ENCODE measurements at places on chromosomes 16 and 17.
A peak's percentile ranks its signal among the peaks of the same experiment; 100 is the strongest.

DNA sequence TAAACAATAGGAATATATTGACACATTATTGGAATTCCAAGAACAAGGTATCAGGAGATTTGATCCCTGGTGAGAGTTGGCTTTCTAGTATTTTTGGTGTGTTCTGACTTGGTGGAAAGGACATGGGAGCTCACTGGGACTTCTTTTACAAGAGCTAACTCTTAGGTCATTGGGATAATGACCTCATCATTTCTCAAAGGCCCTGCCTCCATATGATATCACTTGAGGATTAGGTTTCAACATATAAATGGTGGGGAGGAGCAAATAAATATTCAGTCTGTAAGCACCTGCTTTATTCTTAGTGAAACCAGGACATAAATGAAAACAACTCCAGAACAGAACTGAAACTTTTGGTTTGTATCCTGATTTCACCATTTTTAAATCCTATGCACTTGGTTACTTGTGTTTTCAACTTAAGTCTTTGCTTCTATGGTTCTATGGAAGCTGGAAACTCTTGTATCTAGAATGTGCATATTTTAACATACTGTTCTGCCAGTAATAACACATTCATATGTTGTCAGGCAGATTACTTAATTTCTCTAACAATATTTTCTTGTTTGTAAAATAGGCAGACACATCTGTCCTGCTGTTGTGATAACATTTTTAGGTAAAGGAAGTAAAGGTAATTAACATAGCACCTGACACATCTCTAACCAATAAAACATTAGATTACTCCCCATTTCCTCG is 1527.7 kb upstream of the CDH8 start:
- DNase-seq = no peak

DNA sequence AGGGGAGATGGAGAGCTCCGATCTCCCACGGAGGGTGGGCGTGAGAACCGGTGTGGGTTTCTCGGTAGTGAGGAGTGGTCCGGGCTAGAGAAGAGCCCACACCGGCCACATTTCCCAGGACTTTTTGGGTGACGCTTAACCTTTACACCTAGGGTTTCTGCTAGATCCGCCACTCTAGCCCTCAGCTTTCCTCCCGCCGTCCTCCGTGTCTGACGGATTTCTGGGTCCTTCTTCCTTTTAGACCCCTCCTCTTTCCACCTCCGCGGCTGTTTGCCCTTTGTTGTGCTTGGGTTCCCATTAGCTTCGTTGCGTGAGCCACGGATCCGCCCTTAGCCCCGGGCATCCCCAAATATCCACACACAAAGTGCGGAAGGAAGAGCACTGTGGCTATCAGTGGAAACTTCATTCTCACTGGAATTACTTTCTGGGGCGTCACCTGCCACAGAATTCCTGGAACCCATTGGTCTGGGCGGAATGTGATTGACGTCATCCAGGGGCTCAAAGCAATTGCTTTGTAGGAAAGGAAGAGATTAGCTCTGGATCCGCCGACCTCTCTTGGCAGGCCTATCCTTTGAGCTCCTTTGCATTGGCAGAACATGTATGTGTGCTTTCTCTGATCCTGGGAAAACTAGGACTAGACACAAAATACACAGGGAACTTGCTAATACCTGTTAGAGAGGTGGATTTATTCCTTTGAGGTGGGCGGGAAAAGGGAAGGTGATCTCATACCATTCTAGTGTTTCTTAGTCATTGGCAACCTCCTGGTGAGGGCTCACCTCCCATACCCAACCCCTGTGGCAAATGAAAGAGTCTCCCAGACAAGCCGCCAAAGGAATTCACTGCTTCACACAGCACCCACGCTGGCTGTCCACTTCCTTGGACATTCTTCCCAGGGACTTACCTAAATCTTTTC is 654 bp downstream of the TNFAIP1 start:
- peak; percentile 87 for DNase-seq

DNA sequence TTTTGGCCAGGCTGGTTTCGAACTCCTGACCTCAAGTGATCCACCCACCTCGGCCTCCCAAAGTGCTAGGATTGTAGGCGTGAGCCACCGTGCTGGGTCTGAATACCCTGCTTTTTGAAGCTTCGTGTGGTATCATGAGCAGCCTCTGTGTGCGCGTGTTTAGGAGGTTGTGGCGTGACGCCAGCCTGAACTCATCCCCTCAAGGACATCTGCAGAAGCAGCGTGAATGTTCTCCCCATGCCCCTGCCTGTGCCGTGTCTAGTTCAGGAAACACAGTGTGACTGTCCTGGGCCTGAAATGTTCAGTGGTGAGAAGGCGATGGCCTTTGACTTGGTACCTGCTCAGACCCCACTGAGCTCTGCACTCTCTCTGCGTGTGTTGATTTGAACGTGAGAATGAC is 35.6 kb downstream of the RNF213 start:
- DNase-seq = no peak

GRCh38 chr17:59155439-59156177 is at the start of gene PRR11:
Gene PRR11 (plus strand): TSS chr17:59155746. CDS start chr17:59169753, 14,007 bp downstream.
- DNase-seq = peak; percentile 99

GRCh38 chr17:64500487-64500859 is 3.6 kb upstream of the POLG2 start:
- DNase-seq = no peak

DNA sequence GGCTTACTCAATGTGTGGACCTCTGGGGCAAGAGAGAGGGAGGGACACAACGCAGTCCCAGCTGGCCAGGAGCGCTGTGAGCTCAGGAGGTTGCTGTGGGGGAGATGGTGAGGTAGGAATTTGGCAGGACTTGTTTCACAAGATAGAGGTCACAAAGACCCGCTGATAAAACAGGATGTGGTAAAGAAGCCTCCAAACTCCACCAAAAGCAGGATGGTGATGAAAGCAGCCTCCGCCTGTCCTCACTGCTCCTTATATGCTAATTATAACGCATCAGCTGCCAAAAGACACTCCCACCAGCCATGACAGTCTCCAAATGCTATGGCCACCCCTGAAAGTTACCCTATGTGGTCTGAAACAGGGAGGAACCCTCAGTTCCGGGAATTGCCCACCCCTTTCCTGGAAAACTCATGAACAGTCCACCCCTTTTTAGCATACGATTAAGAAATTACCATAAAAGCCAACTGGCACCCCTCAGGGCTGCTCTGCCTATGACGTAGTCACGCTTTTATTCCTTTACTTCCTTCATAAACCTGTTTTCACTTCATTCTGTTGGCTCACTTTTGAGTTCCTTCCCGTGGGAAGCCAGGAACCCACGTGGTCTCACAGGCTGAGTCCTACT is 5.3 kb upstream of the EIF4A3 start:
- DNase-seq = no peak

DNA sequence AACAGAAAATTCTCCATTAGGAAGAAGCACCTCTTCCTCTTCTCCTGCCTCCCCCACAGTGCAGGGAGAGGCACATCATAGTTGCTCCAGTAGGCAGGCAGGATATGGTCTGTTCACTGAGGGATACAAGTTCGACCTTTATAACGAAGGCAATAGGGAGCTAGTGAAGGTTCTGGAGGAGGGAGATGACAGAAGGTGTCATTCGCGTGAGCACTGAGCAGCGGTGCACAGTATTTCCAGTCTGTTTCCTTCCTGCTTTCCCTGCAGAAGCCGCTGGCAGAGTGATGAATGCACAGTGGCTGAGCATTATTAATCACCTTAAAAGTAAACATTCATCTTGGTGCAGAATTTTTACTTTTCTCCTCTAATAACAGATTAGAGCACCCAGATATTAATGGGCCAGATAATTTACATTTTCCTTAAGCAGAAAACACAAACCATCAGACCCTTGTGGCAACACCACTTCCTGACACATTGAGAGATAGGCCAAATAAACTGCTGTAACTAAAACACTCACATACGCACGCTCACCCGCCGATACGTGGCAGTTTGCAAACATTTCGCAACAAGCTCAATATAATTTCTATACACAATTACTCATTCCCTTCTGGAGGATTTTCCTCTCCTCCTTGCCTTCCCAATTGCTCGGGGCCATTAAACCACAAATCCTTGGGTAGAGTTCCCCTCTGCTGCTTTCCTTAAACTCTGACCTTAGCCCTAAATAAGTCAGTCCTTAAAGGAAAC is 69.5 kb downstream of the AIPL1 start:
- peak; percentile 39 for DNase-seq

DNA sequence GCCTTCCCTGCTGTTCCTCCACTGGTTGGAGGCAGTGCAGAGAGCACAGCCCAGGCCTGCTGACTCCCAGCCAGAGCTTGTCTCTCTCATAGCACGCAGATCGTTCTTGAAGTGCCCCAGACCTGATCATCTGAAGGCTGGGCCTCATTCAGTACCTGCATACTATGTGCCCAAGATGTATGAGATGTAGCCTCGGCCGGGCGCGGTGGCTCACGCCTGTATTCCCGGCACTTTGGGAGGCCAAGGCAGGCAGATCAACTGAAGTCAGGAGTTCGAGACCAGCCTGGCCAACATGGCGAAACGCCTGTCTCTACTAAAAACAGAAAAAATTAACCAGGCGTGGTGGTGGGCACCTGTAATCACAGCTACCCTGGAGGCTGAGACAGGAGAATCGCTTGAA is 31.0 kb downstream of the WNT3 start:
- DNase-seq = no peak

GRCh38 chr16:48824271-48824670 is 214.3 kb upstream of the N4BP1 start:
- no peak for DNase-seq

GRCh38 chr17:68357886-68358285 is 66.6 kb downstream of the ARSG start:
- no peak for DNase-seq

DNA sequence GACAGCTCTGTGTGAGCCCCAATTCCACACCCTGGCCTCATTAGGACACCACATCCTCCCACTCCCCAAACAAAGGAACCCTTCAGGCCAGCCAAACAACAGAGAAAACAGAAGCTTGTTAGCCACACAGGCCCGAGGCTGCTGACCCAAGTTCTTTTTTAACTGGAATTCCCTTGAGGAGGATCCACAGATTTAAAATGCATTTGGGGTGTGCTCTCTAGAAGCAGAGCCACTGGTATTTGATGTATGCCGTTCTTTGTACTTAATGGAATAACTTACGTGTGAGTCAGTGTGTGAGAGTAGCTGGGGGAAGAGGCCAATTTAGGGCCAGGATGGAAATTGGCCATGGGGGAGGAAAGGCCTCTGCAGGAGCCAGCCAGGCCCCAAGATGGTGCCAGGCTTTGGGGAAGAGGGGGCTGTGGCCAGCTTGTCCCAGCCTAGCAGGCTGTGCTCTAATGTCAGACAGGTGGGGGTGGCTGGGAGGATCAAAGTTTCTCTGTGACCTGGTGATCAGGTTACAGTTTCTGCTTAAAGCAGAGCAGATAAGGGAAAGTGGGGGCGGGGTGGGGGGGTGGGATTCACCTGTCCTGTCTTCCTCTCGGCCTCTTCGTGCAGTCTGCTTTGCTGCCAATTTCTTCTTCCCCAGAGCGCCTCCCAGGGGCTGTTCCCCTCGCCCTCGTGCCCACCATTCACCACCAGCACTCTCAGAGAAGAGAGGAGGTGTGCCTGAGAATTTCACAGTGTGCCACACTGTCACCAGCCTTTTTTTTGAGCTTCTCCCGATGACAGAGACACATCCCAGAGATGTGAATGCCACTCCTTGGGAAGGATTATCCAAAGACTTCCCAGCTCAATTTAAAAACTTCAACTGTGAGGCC is 50.8 kb downstream of the TOM1L2 start:
- DNase-seq = peak; percentile 93

DNA sequence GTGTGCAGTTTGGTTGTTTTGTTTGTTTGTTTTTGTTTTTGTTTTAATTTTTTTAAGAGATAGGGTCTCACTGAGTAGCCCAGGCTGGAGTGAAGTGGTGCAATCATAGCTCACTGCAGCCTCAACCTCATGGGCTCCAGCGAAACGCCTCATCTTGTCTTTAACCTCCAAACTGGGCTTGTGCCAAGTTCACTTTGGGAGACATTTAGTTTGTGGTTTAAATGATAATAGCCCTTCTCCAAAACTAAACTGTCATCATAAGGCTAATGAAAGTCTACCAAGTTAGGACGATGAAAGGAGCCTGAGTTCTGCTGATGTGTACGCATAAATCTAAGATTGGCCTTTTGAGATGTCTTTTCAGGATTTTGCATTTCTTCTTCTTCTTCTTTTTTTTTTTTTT is 6.5 kb upstream of the CARD14 start:
- no peak for DNase-seq

DNA sequence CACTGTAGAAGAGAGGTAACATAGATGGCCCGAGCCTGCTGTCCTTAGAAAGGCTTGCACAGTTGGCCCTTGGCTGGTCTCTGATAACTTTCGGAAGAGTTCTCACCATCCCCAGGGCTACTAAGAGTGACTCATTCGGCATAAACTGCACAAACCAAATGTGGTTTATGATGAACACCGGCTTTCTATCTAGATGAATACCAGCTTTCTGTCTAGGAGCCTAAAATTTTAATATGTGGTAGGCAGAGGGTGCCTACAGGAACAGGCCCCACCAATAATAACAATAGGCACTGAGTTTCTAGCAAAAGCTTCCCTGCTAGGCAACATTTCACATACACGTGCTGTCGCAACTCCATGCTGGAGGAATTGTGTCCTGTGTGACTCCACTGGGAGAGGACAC is 15.4 kb downstream of the CNOT1 start:
- DNase-seq = no peak

DNA sequence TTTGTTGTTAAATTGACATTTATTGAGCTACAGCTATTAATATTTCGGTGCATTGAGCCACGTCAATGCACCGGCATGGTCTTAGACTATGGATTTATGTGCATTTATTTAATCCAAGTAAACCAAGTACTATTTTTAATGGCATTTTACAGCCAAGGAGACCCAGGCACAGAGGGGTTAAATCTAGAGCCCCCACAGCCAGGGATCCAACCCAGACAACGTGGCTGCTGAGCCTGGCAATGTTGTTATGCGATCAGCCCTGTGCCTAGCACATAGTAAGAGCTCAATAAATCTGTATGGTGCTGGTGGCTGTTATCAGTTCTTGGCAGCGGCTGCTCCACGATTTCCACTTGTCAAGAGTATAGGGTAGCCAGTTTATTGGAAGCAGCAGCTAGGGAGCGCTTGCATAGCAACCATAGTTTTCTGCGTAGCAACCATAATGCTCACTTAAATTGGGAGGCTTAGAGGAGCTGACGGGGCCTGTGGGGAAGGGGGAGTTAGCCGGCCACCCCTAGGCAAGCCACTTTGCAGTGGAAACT is 541 bp upstream of the RBBP6 start:
- DNase-seq = peak; percentile 65

- DNase-seq = peak; percentile 67
Measured at GRCh38 chr17:2172077-2172851, 117.4 kb downstream of the HIC1 start.

All from HTR-8/SVneo (cell line).